ENCODE measurements at places on chromosomes 7 and 10.
A peak's percentile ranks its signal among the peaks of the same experiment; 100 is the strongest.

DNA sequence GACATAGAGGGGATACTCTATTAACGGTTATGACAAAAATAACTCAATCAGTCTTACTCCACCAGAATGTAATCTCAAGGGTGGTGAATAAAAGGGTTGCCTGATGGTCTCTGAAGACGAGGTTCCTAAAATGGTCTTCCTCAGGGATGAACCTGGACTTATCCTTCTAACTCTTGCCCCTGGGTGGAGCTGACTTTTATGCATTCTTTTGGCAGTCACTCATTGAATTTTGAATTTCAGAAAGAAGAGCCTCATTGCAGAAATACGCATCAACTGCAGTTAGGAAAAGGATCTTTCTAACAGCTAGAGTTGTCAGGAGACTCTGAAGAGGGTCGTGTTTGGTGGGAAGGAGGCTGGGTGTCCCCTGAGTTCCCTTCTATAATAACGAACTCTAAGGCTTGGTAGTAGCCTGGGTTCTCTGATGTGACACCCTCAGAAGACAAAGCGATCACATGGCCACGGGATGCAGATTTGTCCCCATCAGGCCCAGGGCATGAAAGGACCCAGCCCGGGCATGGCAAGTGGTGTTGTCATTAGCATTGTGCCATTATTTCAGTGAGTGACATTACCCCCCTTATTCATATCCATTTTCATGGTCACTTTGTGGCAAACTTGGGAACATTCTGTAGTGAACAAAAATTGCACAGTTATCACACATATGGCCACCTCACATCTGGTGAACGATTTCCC, 58.6 kb upstream of the JCAD start:
- H3K27me3 ChIP-seq = no peaks in the 10 kb centered on the region
- no peaks in the 10 kb centered on the region for H3K4me1 ChIP-seq
- H3K4me3 ChIP-seq = no peak overlapping the region
- DNase-seq = no peak

GRCh38 chr10:77118603-77119282, 518.9 kb downstream of the KCNMA1 start:
- no peaks in the 10 kb centered on the region for H3K4me1 ChIP-seq
- DNase-seq = no peak
- no peak overlapping the region for H3K4me3 ChIP-seq
- H3K36me3 ChIP-seq = no peaks in the 10 kb centered on the region

GRCh38 chr7:151692721-151693120, 173.0 kb upstream of the RHEB start:
- no peak for DNase-seq
- no peaks in the 10 kb centered on the region for H3K36me3 ChIP-seq
- H3K27ac ChIP-seq = no peak overlapping the region
- H3K4me3 ChIP-seq = no peak overlapping the region

DNA sequence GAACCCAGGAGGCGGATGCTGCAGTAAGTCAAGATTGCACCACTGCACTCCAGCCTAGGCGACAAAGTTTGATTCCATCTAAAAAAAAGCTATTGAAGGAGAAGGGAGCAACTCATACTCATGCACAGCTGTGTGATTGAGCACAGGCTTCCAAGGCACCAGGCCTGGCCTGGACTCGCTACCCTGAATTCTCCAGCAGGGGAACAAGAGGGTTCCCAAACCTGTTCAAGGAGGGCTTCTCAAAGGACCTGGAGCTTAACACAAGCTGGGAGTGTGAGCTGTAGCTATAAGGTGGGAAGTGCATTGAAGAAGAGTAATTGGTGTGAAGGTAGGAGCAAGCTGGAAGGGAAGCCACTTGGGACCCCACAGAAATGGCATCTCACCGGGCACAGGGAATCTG, 15.1 kb upstream of the DDIT4 start:
- H3K4me1 ChIP-seq = peaks cover 38% of the 10 kb centered on the region
- H3K4me3 ChIP-seq = no peak overlapping the region
- no peaks in the 10 kb centered on the region for H3K36me3 ChIP-seq
- no peaks in the 10 kb centered on the region for H3K27me3 ChIP-seq
- DNase-seq = no peak
- H3K27ac ChIP-seq = no peak overlapping the region

DNA sequence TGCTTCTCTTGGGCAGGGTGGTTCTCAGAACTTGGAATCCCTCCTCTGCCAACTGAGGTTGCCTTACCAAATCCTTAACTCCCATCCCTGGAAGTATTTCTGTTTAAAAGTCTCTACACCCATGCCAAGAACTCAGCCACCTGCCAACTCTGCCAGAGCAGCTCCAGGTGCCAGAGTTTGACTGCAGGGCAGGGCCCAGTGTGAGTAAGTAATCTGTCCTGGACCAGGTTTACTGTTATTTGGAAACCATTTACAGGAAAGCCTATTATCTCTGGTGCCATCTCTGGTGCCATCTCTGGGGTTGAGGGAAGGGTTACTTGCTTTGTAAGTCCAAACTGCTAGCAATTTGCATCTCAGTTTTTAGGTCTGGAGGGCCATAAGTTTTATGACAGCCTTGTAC, 2.5 kb downstream of the TSPAN15 start:
- H3K4me3 ChIP-seq = no peak overlapping the region
- no peaks in the 10 kb centered on the region for H3K36me3 ChIP-seq
- DNase-seq = no peak
- no peaks in the 10 kb centered on the region for H3K27me3 ChIP-seq
- peaks cover 2% of the 10 kb centered on the region for H3K4me1 ChIP-seq

DNA sequence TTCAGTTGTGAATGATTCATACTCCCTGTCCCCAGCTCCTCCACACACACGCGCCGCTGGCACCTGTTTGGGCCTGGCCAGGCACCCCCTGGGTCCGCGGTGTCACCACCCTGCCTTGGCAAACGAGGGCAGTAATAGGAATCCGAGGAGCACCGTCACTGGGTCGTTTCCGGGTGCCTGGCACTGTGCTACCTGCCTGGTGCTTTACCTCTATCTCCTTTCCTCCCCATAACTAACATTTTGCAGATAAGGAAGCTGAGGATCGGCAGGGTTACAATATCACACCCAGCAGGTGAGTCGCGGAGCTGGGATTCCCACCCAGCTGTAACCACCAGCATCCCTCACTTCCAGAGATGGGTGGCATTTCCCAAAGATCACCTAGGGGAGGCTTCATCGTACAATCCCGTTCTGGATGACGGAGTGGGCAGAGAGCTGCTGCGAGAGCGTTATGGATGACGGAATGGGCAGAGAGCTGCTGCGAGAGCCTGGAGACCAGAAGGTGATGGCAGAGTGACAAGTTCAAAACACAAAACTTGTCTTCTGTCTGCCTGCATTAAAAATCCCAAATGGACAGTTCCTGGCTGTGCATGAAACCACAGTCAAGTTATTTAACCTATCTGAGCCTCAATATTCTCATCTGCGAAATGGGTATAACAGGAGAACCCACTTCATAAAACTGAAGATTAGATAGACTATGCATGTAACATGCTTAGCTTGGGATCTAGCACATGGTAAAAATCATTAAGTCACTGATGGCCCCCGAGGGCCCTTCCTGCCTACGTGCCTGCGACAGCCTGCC, 1.1 kb upstream of the HSPA12A start:
- no peaks in the 10 kb centered on the region for H3K4me1 ChIP-seq
- no peak overlapping the region for H3K27ac ChIP-seq
- H3K27me3 ChIP-seq = peaks cover 5% of the 10 kb centered on the region
- H3K36me3 ChIP-seq = no peaks in the 10 kb centered on the region

- no peaks in the 10 kb centered on the region for H3K4me1 ChIP-seq
- DNase-seq = peak; percentile 18
- no peaks in the 10 kb centered on the region for H3K36me3 ChIP-seq
- H3K4me3 ChIP-seq = no peak overlapping the region
These were observed 140.9 kb downstream of the ADCYAP1R1 start for GRCh38 chr7:31192986-31193385.

DNA sequence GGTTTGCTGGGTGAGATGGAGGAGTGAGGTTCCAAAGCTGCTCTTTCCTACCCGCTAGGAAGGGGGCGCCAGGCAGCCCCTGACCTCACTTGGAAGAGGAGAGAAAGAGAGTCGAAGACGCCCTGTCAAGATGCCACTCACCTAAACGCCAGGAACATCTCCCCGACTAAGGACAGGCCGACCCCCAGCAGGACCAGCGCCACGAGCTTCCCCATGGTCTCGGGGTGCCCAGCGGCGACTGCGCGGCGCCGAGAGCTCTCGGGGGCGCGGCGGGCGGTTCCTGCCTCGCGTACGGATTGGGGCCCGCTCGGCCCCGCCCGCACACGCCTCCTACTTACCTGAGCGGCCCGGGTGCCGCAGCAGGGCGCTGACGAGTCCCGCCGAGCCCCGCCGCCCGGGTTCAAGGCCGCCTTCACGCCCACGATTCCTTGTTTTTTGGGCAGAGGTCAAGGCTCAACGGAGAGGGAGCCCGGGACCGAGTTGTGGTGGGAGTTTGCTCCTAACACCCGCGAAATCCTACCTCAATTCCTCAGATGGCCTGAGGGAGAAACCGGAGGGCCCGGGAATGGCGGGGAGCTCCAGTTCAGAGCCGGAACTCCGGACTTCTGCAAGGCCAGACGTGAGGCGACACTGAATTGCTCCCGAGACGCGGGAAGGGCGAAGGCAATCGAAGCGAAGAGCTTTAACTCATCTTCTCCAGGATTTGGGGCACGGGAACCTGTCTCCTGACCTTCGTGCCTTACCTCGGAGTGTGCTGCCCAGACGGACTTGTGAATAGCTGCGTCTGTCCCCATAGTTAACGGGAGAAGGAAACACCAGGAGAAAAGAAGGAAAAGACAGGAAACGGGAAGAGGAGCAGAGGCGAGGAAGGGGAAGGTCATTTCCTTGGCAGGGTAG, at the start of gene PON3:
Gene PON3 (minus strand): TSS at position 240 of the 897 bp plus-strand sequence. CDS start 25 bp downstream, at position 215.
- H3K27ac ChIP-seq = no peak within 1 kb of the TSS
- H3K36me3 ChIP-seq = no peaks in the 10 kb centered on the region
- peaks cover 9% of the 10 kb centered on the region for H3K4me1 ChIP-seq
- DNase-seq = no peak

DNA sequence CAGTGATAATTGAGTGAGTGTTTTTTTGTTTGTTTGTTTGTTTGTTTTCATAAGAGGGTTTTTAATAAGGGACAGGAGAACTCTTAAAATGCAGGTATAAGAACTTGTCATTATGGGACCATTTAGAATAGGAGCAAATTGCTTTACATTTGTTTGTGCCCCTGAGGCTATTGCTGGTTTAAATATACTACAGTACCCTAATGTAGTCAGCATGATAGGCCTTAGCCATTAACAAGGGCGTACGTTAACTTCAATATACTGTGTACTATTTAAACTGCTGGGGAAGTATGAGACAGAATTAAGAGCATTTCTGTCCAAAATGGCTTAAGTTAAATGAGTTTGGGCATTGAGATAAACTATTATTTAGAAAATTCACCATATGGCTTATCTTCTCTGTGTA, 26.2 kb downstream of the PRKAR2B start:
- DNase-seq = no peak
- 0 out of 2 replicates have a peak, but pooled peaks cover 4% of the 10 kb centered on the region for H3K4me1 ChIP-seq
- H3K27ac ChIP-seq = no peak overlapping the region
- H3K36me3 ChIP-seq = no peaks in the 10 kb centered on the region

- no peak overlapping the region for H3K27ac ChIP-seq
- no peak overlapping the region for H3K4me3 ChIP-seq
- H3K4me1 ChIP-seq = no peaks in the 10 kb centered on the region
- no peaks in the 10 kb centered on the region for H3K27me3 ChIP-seq
- H3K36me3 ChIP-seq = peaks cover 65% of the 10 kb centered on the region
- DNase-seq = no peak
These were observed 90.1 kb downstream of the CYP51A1 start for GRCh38 chr7:92044148-92044547.

DNA sequence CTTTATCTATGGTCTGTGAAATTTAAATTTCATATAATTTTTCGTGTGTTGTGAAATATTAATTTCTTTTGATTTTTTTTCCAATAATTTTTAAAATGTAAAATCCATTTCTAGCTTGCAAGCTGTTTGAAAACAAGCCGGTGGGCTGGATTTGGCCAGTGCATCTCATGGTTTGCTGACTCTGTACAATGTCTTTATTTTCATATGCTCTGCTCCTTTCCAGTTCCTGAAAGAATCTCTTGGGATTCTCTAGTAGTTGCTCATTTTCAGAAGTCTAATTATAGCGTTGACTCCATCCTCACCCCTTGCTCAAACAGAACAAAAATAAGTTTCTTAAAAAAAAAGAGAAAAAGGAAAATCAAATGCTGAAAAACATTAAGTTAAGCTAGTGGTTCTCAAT, 21.4 kb downstream of the UBN2 start:
- H3K4me3 ChIP-seq = no peak overlapping the region
- H3K27me3 ChIP-seq = no peaks in the 10 kb centered on the region
- H3K36me3 ChIP-seq = peaks cover 38% of the 10 kb centered on the region
- no peak for DNase-seq

DNA sequence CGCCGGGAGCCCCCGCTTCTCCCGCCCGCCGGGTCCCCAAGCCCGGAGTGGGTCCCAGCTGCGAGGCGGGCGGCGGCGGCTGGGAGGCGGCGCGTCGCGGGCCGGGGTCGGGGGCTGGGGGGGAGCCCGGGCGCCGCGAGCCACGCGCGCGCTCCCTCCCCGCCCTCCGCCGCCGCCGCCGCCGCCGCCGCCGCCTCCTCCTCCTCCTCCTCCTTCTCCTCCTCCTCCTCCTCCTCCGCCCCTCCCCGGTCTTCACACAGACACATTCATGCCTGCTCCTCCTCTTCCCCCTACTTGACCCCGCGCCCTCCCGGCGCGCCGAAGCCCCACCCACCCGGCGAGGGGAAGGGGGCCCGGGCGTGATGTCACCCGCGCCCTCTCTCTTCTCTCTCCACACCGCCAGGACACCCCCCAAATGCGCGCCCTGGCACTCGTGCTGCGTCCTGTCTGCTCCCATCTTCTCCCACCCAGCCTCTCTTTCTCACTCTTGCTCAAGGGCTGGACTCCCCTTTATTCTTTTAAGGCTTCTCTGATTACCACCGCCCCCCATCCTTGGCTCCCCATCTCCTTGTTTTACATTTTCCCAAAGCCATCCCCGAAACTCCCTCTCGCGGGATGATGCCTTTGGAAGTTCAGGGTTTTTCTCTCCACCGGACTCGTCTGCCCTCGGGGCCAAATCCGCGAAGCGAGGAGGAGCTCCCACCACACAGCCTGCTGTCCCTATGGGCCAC, 967 bp upstream of the GLI3 start:
- H3K4me1 ChIP-seq = peaks cover 26% of the 10 kb centered on the region
- H3K27ac ChIP-seq = peak overlapping the region; percentile 78
- DNase-seq = peak; percentile 86
- no peaks in the 10 kb centered on the region for H3K27me3 ChIP-seq
- no peaks in the 10 kb centered on the region for H3K36me3 ChIP-seq

DNA sequence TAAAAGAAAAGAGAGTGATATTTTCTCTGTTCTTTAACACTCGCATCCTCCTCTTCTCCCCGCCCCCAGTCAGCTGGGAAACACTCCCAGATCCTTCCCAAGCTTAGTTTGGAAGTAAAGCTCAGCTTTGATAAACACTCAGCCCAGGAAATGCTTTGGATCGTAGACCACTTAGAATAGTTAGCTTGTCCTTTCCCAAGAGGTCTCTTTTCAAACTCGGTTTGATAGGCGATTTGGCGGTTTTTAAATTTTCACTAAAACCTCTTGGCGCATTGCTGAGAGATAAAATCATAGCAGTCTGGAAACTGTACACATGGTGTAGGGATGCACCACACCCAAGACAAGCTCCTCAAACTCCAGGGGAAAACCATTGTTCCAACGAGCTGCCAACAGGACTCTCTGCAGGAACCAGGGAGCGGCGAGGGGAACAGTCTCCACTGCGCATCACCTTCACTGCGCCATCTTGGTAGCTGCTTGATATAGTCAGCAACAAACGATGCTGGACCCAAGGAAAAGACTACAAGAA, 22.3 kb downstream of the SMURF1 start:
- H3K4me3 ChIP-seq = no peak overlapping the region
- no peak overlapping the region for H3K27ac ChIP-seq
- H3K36me3 ChIP-seq = no peaks in the 10 kb centered on the region
- DNase-seq = no peak

Measured in SJCRH30 (cell line).